ENCODE measurements at places on chromosomes 16 and 17. TPM values are rescaled to one million over a fixed set of nuclear protein-coding genes. Genes with fewer than 3 reads are reported as not detected.

DNA sequence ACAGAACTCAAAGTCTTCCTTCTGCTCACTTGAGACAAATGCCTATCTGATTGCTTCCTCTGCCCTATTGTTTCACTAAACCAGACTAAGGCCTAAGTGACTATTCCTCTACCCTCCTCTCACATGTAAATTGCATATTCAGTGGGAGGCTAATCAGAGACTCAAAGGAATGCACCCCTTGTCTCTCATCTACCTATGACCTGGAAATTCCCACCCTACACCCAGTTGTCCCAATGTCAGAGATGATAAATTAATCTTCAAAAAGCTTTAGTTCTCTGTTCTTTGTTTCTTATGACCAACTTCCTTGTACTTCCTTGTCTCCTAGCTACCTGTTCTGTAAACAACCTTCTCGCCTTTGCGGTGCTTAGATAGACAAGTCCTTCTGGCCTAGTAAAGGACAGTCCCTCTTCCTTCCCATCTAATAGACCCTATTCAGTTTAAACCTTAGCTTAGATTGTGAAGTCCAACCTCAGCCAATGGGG lies 76.0 kb downstream of the EMP2 start:
- no peak for DNase-seq

- no peak for DNase-seq
Measured at GRCh38 chr17:48831549-48831883, 681 bp downstream of the CALCOCO2 start.

Gene CFAP97D1
- total RNA-seq: not detected

Gene PRAC1
- not detected for total RNA-seq

- DNase-seq: no peak
Measured at GRCh38 chr17:13047011-13047606, 29.3 kb upstream of the ELAC2 start.

DNA sequence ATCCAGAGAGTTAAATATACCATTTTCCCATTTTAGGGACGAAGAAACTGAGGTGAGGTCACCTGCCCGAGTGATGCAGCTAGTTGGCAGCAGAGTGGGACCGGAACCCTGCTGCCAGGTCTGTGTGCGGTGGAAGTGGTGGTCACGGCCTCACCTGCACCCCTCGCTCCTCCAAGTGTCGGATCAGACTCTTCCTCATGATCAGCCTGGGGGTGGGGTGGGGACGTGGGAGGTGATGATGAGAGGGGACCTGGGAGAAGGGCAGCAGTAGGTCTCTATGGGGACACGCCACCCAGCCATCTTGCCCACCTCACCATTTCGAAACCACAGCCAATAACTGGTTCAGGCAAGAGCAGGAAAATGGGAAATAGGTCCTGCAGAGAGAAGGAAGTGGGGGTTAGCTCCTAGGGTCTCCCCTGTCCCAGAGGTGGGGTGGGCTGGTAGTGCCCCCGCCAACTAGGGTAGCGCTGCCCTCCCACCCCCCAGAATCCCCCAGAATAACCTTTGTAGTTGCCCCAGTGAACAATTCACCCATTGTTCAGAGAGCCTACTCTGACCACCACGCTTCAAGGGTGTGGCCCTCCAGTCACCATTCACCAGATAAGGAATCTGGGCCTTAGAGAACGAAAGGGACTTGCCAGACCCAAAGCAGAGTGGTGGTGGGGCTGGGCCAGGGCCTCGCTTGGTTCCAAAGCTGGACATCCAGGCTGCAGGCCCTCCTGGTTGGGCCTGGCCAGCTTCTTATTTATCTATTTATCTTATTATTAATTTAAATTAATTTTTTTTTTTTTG lies 5.1 kb downstream of the GDPD3 start:
- DNase-seq: no peak

GRCh38 chr17:5719976-5720375 lies 135.7 kb upstream of the NLRP1 start:
- no peak for DNase-seq

Gene ABCC12
- not detected for total RNA-seq

Gene MPP3
- total RNA-seq: 55.5 TPM

- no peak for DNase-seq
Measured at GRCh38 chr16:51473091-51473490, 322.0 kb upstream of the SALL1 start.

GRCh38 chr16:1775006-1775845 lies 2.3 kb upstream of the MRPS34 start:
- DNase-seq: no peak

DNA sequence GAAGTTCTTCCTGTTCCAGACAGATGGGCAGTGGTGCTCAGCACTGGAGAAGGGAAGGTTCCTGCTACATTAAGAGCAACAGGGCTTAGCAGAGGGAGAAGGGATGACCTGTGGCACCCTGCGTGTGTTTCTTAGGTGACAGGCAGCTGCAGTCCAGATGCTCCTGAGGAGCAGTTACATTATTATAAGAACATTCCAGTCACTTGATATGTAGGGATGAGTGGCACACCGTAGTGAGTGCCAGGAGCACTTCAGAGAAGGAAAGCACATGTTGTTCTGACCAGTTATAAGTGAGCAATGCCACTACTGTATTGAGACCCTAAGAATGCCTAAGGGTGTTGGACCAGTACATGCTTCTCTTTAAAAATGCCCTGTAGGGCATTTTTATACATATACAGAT lies 39.9 kb upstream of the MRC2 start:
- peak; percentile 37 for DNase-seq

DNA sequence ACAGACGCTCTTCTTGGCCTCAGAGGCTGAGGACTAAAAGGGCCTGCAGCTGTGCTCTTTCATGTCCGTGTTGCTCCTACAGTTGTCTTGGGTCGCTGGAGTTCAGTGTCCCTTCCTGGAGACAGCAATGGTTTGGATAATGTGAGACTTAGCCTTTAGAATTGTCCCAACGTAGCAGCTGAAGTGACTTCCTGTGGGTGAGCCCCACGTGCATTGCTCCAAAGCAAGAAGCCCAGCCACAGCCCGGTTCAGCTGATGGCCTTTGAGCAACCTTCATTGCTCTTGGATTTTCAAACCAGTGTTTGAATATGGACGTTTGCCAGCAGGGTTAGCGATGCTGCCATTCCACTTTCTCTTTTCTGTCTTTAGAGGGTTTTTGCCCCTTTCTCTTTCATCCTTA lies 19.7 kb downstream of the TMEM11 start:
- DNase-seq: no peak

DNA sequence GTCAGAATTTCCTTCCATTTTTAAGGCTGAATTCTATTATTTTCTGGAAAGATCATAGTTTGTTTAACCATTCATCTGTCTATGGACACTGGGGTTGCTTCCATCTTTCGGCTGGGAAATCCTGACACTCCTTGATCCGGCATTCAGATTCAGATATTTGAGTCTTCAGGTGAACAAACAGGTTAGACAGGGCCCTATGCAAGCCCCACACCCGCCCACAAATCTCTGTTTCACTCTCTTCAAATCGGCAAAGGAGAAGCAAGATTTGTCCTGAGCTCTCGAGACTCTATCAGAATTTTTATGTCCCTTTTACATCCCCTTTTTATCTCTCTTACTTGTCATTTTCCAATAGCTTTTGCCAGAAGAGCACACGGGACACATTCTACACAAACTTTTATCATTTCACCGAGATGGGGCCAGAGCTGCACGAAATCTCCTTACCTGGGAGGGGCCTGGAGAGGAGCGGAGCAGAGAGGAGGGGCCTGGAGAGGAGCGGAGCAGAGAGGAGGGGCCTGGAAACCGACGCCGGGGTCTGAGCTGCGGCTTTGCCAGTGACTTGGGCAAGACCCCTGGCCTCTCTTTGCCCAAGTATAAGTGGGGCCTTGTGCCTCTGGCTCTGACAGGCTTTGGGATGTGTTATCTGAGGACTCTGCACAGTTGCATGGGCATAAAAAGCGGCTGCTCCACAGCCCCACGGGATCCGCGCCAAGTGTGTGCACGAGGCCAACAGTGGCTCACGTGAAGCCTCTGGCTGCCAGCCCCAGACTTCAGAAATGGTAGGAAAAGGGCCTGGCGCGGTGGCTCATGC lies 54.3 kb upstream of the RBFOX3 start:
- DNase-seq: peak; percentile 90

- peak; percentile 51 for DNase-seq
Measured at GRCh38 chr17:45287526-45288500, 25.9 kb upstream of the SPATA32 start.

- no peak for DNase-seq
Measured at GRCh38 chr17:77877036-77877435, 81.5 kb upstream of the TNRC6C start.

DNA sequence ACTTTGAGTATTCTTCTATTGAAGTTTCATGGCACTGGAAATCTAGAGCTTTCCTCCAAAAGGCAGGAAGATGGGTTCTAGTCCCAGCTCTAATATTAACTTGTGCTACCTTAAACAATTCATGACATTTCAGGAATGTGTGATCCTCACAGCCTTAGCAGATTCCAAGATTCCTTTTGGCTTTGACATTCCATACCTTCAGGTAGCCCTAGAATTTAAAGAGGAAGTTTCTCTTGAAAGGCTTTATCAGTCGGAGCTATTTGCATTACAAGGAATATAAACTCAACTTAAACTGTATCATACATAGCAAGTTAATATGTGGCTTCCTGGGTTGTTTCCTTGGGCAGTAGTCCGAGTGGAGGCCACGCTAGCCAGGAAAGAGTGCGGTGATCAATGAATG lies 330.0 kb downstream of the SHISA9 start:
- no peak for DNase-seq

DNA sequence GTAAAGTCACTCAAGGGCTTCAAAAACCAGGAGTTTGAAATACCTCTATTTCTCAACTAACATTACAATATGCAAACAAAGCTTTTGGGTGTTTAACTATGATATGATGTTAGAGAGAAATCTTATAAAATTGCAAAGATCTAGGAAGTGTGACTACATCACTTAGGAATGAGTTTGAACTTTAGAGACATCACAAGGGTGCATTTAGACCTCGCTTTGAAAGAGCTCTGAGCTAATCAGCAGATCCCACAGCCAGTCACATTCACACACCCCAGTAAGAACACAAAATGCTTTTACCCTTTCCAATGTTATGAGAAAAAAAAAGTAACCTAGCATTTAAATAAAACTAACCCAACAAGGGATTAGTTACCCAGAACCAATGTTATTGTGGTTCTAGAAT lies 45.2 kb downstream of the HYDIN start:
- DNase-seq: no peak

DNA sequence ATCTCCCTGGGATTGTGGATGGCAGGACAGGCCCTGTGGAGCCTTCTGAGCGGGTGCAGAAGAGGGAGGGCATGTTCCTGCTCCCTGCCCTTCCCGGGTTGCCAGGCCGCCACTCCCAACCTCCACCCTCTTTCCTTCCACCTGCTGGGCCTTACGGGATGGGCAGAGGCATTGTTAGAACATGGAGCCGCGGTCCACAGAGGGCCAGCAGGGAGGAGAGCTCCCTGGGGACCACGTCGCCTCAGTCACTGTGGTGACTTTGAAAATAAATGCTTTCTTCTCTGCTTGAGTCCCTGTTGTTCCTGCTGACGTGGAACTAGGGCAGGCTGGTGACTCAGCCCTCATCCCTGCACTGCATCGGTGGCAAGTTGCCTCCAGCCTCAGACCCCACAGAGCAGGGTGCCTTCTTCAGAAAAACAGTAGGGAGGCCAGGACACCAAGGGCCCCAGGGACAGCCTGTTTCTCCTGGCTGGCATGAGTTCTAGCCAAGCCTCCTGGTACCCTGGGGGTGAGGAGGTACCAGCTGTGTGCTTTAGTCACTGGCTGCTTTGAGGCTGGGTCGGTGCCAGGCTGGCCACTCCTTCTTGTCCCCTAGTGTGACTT lies 224.9 kb downstream of the SEC14L1 start:
- peak; percentile 65 for DNase-seq

Gene SPATA32
- total RNA-seq: not detected

Gene NEK8
- 0.94 TPM for total RNA-seq

DNA sequence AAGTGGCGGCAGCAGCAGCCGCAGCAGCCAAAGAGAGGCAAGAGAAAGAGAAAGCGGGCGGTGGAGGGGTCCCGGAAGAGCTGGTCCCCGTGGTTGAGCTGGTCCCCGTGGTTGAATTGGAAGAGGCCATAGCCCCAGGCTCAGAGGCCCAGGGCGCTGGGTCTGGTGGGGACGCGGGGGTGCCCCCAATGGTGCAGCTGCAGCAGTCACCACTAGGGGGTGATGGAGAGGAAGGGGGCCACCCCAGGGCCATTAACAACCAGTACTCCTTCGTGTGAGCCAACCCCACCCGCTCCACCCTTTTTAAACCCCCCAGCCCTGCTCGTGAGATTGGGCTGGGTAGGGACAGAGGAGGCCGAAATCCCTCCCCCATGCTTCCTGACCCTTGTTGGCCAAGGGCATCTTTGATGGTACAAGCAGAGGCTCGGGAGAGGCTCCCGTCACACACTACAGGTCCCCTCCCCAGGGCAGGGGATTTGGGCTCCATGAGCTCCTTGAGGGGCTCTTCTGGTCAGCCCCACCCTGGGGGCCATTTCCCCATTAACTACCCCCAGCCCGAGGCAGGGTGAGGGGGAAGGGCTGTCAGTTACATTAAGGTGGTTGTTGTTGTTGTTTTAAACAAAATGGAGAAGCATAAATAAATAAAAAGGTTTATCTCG lies 4.6 kb upstream of the ATP2A1 start:
- no peak for DNase-seq

DNA sequence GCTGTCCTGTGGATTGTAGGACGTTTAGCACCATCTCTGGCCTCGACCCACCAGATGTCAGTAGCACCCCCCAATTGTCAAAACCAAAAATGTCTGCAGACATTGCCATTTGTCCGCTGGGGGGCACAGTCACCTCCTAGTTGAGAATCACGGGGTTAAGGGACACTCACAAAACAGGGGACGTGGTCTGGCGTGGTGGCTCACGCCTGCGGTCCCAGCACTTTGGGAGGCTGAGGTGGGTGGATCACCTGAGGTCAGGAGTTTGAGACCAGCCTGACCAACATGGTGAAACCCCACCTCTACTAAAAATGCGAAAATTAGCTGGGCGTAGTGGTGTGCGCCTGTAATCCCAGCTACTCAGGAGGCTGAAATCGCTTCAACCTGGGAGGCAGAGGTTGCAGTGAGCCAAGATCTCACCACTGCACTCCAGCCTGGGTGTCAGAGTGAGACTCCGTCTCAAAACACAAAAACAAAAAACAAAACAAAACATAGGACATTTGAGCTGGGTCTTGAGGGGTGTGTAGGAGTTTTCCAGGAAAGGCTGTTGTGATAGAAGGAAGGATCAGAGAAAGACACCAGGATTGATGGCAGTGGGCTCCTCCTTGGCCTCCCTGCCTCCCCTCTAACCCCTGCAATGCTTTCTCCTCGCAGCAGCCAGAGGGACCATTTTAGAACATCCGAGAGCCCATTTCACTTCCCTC lies 171.8 kb upstream of the GSE1 start:
- DNase-seq: no peak

DNA sequence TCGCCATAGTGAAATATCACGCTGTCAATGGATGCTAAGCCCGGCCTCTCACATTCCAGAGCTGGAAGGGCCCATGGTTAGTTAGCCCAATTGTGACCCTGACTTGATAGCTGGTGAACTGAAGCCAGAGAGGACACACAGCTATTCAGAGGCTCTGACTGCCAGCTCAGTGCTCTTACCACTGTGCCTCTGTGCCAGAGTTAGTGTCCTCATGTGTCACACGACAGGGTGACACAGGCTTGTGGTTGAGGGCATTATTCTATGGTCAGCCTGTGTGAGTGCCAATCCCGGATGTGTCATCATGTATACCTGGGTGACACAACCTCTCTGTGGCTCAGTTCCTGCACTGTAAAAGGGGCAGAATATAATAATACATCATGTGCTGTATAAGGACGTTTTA lies 2.5 kb upstream of the MT1X start:
- DNase-seq: peak; percentile 49

GRCh38 chr16:46854846-46855245 lies 23.9 kb upstream of the C16orf87 start:
- DNase-seq: no peak

Gene MYH10
- total RNA-seq: 36.6 TPM

- DNase-seq: peak; percentile 68
Measured at GRCh38 chr16:70770626-70771552, 30.1 kb downstream of the VAC14 start.
